T-cell (primary cell): ENCODE measurements at places on chromosomes 2 and 18. TPM values are rescaled to one million over a fixed set of nuclear protein-coding genes. Genes with fewer than 3 reads are reported as not detected.

Gene BCL2
- 201 TPM for total RNA-seq

- no peaks in the 10 kb centered on the region for H3K4me1 ChIP-seq
- peaks cover 34% of the 10 kb centered on the region for H3K27me3 ChIP-seq
- no peak for DNase-seq
- no peak overlapping the region for H3K4me3 ChIP-seq
- no peaks in the 10 kb centered on the region for H3K36me3 ChIP-seq
Measured at GRCh38 chr2:241814643-241815476, 5.9 kb downstream of the NEU4 start.

- no peak for DNase-seq
- no peak overlapping the region for H3K4me3 ChIP-seq
- H3K27ac ChIP-seq: no peak overlapping the region
Measured at GRCh38 chr2:23420840-23421476, 36.0 kb downstream of the KLHL29 start.

DNA sequence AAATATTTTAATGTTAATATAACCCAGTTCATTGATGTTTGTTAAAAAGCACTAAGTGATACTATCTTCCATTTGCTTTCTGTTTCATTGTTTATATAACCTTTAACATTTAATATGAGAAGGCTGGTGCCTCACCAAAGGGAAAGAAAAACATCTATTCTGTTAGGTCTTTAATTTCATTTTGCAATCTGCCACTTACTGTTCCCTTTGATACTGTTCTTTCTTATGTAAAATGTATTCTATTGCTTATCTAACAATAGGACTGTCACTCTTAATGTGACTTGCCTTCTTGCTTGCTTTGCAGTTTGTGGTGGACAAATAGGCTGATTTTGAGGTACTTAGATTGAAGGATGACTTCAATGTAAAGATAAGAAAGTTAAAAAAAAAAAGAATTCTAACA, 1666.1 kb upstream of the DDX18 start:
- no peak for DNase-seq
- H3K36me3 ChIP-seq: no peaks in the 10 kb centered on the region

GRCh38 chr18:22790545-22791309, 142.4 kb upstream of the RBBP8 start:
- H3K36me3 ChIP-seq: no peaks in the 10 kb centered on the region
- H3K27ac ChIP-seq: no peak overlapping the region
- H3K4me1 ChIP-seq: no peaks in the 10 kb centered on the region
- H3K27me3 ChIP-seq: peaks cover 5% of the 10 kb centered on the region
- no peak for DNase-seq
- no peak overlapping the region for H3K4me3 ChIP-seq

Gene ACMSD
- 0.20 TPM for total RNA-seq

- no peak overlapping the region for H3K4me3 ChIP-seq
- no peak for DNase-seq
- H3K36me3 ChIP-seq: no peaks in the 10 kb centered on the region
Measured at GRCh38 chr2:177852389-177852788, 220.2 kb downstream of the PDE11A start.

DNA sequence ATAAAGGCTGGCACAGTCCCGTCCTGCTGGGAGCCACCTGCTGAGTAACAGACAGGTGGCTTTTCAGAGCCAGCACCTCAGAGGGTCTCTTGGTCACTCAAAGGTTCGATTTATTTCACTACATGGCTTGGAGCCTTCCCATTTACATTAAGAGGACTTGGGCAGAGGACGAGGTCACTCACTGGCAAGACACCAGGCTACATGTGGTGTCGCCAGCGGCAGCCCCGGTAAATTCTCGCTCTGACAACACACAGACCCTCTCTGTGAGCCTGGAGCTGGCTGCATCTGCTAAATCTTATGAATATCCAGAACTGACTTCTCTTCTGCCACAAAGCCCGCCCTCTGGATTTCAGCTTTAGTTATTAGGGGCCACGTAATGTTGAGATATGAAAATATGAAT, 254.7 kb downstream of the VAPA start:
- no peak overlapping the region for H3K27ac ChIP-seq
- no peaks in the 10 kb centered on the region for H3K36me3 ChIP-seq
- no peaks in the 10 kb centered on the region for H3K4me1 ChIP-seq
- DNase-seq: no peak
- H3K27me3 ChIP-seq: peaks cover 6% of the 10 kb centered on the region

DNA sequence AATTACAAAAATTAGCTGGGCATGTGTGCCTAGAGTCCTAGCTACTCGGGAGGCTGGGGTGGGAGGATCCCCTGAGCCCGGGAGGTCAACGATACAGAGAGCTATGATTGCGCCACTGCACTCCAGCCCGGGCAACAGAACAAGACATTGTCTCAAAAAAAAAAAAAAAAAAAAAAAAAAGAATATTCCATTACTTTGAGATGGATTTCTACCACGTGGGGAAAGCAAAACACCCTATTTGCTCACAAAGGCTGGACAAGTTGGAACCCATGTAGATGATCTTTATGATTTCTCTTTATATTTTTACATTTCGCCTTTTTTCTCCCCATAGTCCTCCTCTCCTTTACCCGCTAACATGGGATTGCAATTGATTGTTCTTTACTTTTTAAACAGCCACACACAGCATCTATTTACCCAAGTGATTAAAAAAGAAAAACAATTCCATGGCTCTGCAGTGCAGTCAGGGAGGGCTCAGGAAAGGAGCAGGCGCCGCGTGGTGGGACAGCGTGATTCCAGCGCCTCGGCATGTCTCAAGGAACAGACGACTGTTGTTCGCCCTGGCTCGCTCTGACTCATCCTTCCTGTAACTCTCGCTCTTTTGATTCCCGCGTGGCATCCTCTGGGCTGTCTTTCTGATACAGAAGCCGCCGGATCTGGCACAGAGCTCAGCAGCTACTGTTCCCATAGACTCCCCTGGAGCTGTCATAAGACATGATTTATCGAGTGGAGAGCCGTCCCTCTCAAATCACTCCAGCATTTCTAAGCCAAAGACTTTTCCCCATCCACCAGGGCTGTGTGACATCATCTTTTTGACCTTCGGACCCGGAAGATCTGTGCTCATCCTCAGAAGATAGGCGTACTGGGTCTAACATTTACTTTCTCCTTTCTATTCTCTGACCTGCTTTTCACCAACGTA, 230.4 kb upstream of the AGAP1 start:
- peaks cover 3% of the 10 kb centered on the region for H3K27me3 ChIP-seq
- no peaks in the 10 kb centered on the region for H3K36me3 ChIP-seq
- no peak overlapping the region for H3K27ac ChIP-seq
- H3K4me3 ChIP-seq: no peak overlapping the region
- no peak for DNase-seq

DNA sequence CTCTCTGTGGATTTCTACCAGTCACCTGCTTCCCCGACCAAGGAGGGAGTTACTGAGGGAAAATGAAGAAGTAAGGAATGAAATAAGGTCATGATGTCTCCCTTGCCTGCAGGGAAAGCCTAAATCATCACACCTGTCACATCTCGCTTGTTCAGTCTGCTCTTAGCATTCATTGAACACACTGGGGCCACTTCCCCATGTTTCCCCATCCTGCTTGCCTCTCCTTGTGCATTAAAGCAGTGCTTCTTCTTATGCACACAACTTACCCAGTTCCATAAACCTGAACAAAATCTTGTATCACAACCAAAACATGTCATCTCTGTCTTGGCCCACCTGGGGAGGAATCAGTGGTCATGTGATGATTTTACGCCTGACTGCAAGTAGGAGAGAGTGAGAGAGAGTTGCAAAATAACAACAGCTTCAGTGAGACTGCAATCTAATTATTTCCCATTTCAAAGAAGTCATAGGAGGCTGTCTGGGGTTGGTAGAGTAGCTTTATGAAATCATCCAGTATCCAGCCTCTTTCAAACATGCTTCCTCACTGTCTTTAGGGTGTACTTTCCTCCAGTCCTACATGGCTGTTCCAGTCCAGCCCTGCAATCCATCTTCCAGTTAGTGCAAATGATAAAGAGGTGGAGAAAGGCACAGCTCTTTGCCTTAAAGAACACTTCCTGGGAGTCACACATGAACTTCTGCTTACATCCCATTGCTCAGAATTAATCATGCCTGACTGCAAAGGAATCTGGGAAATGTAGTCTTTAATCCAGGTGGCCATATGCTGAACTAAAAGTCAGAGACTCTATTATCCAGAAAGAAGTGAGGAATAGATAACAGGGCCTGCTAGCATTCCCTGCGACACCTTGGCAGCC, 220.1 kb downstream of the HAUS1 start:
- H3K4me3 ChIP-seq: no peak overlapping the region
- DNase-seq: no peak
- H3K36me3 ChIP-seq: no peaks in the 10 kb centered on the region
- H3K27me3 ChIP-seq: peaks cover 2% of the 10 kb centered on the region

GRCh38 chr2:233833345-233833744, 21.0 kb downstream of the HJURP start:
- no peak overlapping the region for H3K4me3 ChIP-seq
- H3K27ac ChIP-seq: no peak overlapping the region
- peaks cover 7% of the 10 kb centered on the region for H3K4me1 ChIP-seq
- no peaks in the 10 kb centered on the region for H3K36me3 ChIP-seq

DNA sequence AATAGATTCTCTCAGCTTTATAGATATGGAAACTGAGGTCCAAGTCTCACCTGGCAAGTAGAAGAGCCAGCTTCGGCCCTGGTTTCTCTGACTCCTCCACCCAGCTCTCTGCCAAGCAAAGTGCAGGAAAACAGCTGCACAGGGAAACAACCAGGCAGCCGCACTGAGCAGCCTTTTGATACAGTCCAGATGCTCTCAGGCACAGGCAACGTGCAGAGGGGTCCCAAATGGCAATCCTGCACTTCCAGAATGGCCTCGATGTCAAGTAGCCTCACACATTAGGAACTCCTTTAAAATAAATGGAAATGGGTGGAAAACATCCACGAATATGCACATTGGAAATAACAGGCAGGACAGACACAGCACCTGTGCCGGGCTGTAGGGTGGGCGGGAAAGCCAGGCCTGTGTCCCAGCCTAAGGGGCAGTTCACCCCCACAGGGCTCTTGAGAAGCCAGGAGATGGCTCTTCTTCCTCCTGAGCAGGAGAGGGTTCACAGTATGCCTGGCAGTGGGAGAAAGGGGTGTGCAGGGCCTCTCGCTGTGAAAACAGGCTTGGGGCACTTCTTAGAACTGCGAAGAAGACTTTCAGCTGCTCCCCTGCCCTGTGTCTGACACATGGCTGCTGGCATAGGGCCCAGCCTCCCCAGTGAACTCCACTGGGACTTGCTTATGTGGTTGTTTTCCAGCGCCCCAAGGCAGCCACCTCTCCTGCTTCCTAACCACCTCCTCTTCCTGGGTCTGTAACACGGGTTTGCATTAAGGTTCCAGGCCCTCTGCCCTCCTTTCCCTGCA, 63.9 kb upstream of the TUBA3E start:
- H3K4me3 ChIP-seq: no peak overlapping the region
- no peaks in the 10 kb centered on the region for H3K36me3 ChIP-seq
- DNase-seq: no peak
- no peaks in the 10 kb centered on the region for H3K27me3 ChIP-seq
- no peaks in the 10 kb centered on the region for H3K4me1 ChIP-seq

Gene UGT1A5
- total RNA-seq: not detected

DNA sequence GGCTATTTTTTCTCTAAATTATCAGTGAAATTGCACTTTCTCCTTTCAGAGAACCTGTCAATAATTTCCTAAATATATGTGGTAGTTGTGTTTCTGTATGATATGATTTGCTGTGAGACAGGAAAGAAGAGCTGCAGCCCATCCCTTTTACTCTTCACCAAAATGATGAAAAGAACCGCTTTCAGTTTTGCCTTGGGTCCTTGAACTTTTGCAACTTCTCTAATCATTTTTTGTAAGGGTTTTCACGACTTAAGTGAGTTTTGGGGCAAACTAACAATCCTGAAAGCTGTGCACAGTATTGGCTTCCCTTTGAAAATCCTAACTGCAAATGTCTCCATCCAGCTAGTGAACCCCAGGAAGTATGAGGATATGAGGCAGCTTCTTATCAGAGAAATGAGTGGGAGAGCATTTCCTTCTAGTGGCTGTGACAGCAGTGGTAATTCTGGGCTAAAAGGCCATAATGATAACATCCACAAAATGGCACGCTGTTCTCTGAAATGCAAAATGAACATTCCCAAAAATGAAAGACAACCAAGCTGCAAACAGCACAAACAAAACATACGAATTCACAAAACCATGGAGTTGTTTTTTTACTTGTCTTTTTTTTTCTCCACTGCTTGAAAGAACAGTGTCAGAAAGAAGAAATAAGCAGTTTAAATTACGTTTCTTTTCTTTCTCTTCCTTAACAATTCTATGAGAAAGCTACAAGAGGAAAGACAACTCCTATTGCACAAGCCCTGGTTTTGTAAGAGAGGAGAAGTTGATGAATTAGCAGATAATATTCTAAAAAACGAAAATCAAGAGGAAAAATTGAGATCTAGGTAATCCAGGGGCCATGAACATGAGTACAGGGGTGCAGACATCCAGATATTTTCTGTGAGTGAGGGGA, 1291.6 kb upstream of the ZEB2 start:
- H3K4me3 ChIP-seq: no peak overlapping the region
- no peak overlapping the region for H3K27ac ChIP-seq
- H3K4me1 ChIP-seq: no peaks in the 10 kb centered on the region
- H3K27me3 ChIP-seq: no peaks in the 10 kb centered on the region

DNA sequence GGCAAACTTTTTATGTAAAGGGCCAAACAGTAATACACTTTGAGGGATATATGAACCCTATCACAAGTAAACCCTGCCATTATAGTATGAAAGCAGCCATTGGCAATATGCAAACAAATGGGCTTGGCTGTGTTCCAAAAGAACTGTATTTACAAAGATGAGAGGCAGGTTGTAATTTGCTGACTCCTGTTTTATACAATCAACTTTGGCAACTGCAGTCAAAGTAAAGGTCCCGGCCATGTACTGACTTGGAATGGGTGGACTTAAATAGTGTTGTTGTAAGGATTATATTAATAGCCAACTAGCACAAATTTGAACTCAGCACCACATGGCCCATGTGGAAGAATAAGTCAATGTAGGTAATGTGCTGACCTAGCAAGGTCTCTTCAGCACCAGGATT, 223.4 kb downstream of the WDPCP start:
- no peak overlapping the region for H3K4me3 ChIP-seq
- H3K27ac ChIP-seq: no peak overlapping the region
- H3K36me3 ChIP-seq: no peaks in the 10 kb centered on the region
- no peak for DNase-seq

DNA sequence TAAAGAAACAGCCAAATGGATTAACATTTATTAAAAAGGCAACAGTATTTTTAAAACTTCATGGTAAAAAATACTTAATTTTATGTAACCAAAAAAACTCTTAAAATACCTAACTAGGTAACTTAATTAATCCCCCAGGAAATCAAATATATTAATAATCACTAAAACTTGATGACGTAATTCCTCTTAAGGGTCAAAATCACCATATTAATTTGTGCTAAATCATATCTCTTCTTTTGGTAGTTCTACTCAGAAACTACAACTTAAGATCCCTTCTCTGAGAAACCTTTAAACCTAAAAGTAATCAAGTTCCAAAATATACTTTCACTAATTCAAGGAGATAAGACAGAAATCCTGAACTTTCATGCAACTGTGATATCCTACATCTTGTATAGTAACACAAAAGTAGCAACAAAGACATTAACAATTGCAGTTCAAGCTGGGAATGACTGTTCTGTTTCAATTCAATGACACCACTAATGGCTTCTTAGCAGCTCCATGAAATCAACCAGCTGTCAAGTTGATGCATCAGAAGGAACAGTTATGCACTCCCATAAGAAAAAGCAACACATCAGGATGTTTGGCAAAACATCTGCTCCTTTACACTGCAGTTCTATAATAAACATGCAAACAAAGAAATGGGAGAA, 4.0 kb downstream of the BAZ2B start:
- H3K27me3 ChIP-seq: peaks cover 13% of the 10 kb centered on the region
- no peak overlapping the region for H3K27ac ChIP-seq
- no peaks in the 10 kb centered on the region for H3K36me3 ChIP-seq
- peaks cover 13% of the 10 kb centered on the region for H3K4me1 ChIP-seq
- no peak overlapping the region for H3K4me3 ChIP-seq
- DNase-seq: no peak
